ENCODE measurements at places on chromosomes 1 and 21. TPM values are rescaled to one million over a fixed set of nuclear protein-coding genes. Genes with fewer than 3 reads are reported as not detected.
A peak's percentile ranks its signal among the peaks of the same experiment; 100 is the strongest.

The LCE1C gene
- not detected for total RNA-seq

The RGS8 gene
- not detected for total RNA-seq

The KCNQ4 gene
- total RNA-seq: 0.97 TPM

The CFAP141 gene
- not detected for total RNA-seq

The PYCR2 gene
- 133 TPM for total RNA-seq

DNA sequence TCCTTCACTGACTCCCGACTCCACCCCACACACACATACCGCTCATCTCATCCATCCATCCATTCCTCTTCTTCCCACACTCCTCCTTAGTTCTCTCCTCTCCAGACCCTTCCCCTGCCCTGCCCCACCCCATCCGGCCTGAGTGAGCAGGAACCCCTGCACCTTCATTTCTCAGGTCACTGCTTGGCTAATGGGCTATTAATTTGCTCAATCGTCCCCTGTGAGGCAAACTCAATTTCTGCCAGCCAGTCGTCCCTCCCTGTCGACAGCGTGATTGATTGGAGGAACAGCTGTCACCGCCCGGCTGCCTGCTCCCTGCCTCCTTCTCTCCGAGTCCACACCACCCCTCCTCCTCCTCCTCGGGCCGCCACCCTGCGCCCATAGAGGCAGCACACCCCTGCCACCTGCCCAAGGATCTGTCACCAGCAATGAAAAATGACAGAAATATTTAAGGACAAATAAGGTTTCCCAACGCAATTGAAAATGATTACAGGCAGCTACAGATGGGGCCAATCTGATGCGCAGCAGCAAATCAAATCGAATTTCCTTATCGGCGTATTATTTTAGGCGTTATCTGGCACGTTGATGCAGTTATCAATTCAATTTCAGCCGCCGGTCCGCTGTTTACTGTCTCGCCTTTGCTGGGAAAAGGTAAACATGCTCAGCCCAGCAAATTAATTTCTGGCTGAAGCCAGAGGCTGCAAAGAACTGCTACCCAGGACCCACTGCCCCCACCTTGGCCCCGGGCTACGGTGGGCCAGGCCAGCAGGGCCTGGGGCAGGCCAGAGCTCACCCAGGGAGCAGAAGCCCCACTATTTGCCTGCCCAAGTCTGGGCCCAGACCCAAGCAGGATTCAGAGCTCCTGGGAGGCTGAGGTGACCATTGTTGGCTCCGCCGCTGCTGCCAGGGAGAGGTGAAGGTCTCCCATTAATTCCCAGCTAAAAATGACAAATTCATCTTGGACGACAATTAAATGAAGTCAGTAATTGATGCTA, 71.3 kb downstream of the TMEM53 start:
- no peak overlapping the region for H3K4me3 ChIP-seq
- H3K27me3 ChIP-seq: no peaks in the 10 kb centered on the region
- no peaks in the 10 kb centered on the region for H3K4me1 ChIP-seq
- no peaks in the 10 kb centered on the region for H3K36me3 ChIP-seq

DNA sequence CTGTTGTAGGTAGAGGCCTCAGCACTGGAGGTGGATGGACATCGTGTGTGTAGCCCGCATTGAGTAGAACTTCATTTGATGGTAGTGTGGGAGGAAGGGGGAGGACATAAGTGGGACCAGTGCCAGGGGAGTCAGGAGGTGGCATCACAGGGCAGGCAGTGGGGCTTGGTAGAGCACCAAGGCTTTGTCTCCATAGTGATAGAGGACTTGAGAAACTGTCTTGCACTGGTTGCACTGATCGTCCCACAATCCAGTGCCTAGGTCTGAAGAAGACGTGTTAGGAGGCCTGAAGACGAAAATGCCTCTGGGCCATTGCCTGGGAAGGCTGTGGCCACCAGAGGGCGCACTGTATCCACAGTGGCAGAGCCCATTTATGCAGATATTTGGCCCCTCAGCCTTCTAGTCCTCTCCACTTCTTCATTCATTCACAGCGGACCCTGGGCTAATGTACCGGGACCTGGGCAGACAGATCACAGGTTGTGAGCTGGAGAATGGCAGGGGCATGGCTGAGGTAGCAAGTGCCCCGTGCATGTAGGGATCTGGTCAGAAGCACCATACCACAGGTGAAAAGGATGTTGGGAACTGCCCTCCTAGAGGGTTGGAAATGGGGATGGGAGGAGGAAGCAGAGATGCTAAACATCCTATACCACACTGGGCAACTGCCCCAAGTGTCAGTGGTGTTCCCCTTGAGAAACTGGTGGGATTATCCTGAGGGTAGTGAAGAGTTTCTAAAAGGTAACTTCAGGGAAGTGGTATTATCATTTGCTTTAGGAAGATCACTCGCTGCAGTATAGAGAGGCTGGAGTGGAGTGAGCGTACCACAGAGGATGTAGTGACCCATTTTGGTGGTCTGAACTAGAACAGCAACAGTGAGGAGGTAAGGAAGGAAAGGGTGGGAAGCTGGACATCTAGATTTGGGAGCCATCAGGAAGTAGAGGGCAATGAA, 95.3 kb downstream of the PIK3R3 start:
- peak; percentile 81 for DNase-seq
- no peaks in the 10 kb centered on the region for H3K36me3 ChIP-seq
- H3K4me3 ChIP-seq: no peak overlapping the region
- H3K27ac ChIP-seq: no peak overlapping the region
- no peaks in the 10 kb centered on the region for H3K4me1 ChIP-seq
- H3K27me3 ChIP-seq: no peaks in the 10 kb centered on the region

DNA sequence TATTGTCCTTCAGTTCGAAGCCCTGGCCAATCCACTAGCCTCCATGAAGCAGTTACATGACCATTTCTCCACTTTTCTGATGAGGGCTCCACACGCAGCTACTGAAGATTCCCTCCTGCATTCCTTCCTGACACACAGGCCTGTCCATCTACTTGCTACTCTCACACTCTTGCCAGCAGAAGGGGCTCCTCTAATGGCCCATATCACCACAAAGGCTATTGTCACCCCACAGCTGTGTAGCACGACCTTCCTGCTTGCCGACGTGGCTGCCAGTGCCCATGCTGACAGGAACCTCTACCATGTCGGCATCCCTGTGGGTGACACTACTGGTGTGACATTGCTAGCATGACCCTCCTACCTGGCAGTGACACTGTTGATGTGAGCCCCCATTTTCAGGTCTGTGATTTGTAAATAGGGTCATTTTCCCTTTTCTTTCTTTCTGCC, 1528.6 kb upstream of the TPTE start:
- no peak overlapping the region for H3K4me3 ChIP-seq
- no peaks in the 10 kb centered on the region for H3K4me1 ChIP-seq
- no peak for DNase-seq
- no peaks in the 10 kb centered on the region for H3K36me3 ChIP-seq
- H3K27me3 ChIP-seq: no peaks in the 10 kb centered on the region
- H3K27ac ChIP-seq: no peak overlapping the region

GRCh38 chr21:37553078-37553481, 186.5 kb downstream of the DYRK1A start:
- no peak overlapping the region for H3K4me3 ChIP-seq
- H3K27ac ChIP-seq: no peak overlapping the region
- DNase-seq: no peak
- H3K36me3 ChIP-seq: no peaks in the 10 kb centered on the region

- no peak for DNase-seq
- H3K4me3 ChIP-seq: no peak overlapping the region
- H3K4me1 ChIP-seq: no peaks in the 10 kb centered on the region
- H3K27ac ChIP-seq: no peak overlapping the region
- no peaks in the 10 kb centered on the region for H3K27me3 ChIP-seq
- peaks cover 7% of the 10 kb centered on the region for H3K36me3 ChIP-seq
Measured at GRCh38 chr1:228291906-228292608, 84.2 kb downstream of the OBSCN start.

GRCh38 chr21:46295996-46296752, 10.0 kb downstream of the YBEY start:
- H3K4me3 ChIP-seq: no peak overlapping the region
- H3K27ac ChIP-seq: peak overlapping the region; percentile 41

DNA sequence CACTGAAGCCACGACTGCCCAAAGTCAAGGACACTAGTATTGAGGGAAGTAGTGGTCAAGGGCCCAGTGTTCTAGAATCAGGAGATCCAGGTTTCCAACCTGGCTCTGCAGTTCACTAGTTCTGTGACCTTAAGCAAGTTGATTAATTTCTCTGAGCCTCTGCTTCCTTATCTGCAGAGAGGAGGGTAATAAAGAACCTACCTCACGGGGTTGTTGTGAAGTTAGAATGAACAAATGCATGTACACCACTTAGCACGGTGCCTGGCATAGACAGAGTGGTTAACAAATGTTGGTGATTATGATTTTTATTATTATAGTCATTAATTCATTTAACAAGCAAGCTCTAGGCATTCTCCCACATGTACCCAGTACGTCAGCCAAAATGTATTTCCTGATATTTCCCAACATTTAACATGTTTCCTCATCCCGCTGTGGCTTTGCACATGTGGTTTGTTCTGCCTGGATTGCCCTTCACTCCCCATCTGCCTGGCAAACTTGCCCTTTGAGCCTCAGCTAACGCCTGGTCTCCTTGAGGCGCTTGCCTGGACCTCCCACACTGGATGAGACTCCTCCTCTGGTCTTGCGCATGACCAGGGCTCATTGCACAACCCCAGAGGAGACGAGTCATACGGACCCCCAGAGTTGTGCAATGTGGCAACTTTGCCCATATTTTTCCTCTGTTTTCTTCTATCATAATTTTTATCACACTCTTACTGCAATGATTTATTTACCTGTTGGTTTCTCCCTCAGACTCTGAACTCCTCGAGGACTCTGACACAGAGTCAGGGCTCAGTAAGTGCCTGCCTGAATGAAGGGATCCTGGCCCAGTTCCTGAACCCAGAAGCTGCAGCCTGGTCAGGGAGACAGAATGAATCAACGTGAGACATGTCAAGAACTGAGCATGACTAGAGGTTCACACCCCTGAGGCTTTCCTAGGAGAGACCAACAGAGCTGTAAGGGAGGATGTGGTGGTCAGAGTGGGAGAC, 20.7 kb upstream of the MFSD2A start:
- no peak overlapping the region for H3K4me3 ChIP-seq
- DNase-seq: no peak
- H3K27ac ChIP-seq: no peak overlapping the region
- H3K36me3 ChIP-seq: no peaks in the 10 kb centered on the region

All from naive thymus-derived CD4-positive, alpha-beta T cell (primary cell).